ENCODE measurements at places on chromosomes 6 and 20.

DNA sequence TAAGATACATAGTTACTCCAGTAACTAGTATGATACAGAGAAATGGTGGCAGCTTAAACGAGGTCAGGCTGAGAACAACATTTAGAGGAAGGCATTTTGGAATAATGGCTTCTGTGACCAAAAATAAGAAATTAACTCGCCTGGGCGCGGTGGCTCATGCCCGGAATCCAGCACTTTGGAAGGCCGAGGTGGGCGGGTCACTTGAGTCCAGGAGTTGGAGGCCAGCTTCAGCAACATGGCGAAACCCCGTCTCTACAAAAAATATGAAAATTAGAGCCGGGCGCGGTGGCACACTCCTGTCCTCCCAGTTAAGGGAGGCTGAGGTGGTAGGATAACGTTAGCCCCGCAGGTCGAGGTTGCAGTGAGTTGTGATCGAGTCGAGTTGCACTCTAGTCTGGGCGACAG lies 1.8 kb downstream of the IGF2R start:
- no peak for DNase-seq

GRCh38 chr6:114087496-114087895 lies 116.5 kb upstream of the HDAC2 start:
- DNase-seq: no peak

DNA sequence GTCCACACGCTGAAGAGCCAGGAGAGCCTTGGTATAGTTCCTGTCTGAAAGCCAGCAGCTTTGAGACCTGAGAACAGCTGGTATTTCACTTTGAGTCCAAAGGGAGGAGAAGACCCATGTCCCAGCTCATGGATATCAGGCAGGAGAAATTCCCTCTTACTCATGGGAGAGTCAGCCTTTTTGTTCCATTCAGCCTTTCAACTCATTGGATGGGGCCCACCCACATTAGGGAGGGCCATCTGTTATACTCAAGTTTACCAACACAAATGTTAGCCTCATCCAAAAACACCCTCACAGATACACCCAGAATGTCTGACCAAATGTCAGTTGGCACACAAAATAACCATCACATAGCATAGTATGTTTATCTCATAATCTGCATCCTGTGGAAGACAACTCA lies 80.1 kb downstream of the GMDS start:
- no peak for DNase-seq

DNA sequence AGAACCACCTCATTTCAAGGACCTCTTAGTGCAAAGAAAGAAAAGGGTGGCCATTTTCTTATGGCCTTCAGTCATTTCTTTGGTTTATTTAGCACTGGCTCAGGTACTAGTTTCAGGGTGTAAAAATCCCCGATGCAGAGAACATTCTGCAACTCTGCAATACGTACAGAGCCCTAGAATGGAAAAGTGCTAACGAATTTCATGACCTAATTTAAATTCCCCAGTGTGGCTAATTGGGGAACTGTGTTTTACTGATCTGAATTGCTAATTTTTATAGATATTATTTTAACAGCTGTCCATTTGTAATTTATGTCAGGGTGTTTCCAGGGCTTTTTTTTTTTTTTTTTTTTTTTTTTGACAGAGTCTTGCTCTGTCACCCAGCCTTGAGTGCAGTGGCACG lies 160.7 kb downstream of the UST start:
- peak; percentile 41 for DNase-seq

GRCh38 chr6:158531566-158531965 lies 28.3 kb upstream of the TMEM181 start:
- DNase-seq: no peak

DNA sequence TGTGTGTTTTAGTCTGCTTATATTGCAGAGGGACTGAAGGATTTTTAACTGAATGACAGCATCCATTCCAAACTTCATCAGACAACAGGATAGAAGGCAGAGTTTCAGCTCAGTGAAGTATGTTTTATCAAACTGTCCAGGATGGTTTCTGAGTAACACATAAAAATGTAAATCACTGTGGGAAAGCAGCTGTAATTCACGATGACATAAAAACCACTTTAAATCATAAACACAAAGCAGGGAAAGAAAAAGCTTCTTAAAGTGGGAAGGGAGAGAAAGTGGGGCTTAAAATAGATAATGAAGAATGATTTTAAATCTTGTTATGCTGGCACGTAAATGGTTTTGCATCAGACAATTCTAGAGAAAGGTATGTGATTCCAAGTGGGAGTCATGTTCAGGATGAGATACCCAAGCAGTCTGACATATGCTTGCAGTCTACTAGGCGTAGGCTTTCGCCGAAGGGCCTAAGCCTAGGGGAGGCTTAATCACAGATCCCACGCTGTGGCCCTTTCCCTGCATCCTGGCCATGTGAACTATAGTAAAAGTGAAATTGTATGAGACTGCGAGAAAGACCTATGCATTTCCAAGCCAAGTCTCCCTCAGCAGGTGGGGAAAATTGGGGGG lies 610.6 kb downstream of the PRKN start:
- DNase-seq: no peak

DNA sequence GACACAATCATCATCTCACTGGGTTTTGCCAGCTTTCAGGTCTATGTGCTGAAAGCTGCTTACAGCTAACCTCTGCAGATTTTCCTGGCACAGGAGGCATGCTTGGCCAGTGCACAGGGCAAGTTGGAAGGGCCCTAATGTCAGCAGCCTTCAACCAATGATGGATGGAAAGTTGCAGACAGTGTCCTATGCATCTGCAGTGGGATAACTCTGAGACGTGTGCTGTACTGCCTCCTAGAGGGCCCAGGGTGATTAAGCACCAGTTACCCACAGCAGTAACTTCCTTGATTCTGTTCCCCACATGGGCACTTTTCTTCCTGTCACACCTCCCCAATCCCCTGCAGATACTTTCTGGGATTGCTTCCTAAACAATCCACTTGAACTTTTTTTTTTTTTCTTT lies 38.6 kb downstream of the OVOL2 start:
- no peak for DNase-seq

DNA sequence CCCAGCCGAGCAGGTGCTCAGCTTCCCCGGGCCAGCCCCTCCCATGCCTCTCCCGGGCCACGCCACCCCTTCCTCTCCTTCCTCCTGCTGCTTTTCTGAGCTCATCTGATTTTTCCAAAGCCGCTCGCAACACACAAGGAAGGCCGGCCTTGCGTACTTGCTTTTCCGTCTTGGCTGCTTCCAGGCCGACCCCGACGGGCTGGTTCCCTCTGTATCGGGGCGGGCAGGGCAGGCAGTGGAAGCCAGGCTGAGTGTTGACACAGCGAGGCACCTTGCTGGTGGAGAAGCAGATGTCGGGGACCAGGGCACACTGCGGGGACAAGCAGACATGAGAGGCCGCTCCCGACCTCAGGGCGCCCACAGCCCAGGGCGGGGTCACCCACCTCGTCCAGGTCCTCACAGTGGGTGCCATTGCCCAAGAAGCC lies 21.1 kb downstream of the THBS2 start:
- DNase-seq: no peak

DNA sequence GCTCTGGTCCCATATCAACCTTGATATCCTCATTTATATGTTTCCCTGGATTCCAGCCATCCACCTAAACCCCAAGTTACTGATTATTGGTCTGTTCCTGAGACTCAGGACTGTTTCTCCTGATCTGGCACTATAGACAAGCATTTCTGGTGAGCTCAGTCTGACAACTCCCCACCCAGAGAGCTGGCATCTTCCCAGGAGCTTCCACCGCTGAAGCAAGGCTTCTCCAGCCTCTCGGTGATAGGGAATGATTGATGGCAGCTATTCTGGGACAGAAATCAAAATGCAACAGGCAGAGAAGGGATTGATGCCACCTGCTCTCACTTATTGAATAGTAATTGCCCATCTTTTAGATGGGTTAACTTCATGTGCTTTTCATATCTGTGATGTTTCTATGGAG lies 169.7 kb upstream of the GGTLC1 start:
- no peak for DNase-seq

- no peak for DNase-seq
Observed at GRCh38 chr6:141398949-141399348, 733.8 kb upstream of the GJE1 start.

- DNase-seq: no peak
Observed at GRCh38 chr6:109472132-109472995, 10.7 kb downstream of the ZBTB24 start.

- no peak for DNase-seq
Observed at GRCh38 chr6:9523462-9523861, 891.4 kb downstream of the TFAP2A start.

DNA sequence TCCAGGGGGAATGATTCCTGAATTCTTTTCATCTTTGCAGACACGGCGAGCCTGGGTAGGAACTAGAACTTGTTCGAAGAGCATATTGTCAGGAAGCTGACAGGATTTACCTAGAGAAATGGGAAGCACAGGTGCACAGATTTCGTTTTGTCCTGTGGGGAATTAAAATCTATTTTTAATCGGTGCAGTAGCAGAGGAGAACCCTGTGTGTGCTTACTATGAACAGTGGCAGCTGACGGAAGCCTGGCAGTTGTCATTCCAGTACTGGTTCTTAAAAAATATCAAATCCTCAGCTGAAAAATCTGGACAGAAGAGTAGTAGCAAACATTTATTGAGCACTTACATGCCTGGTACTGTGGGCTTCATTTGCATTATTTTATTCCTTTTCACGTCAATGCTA lies 609.0 kb downstream of the QKI start:
- no peak for DNase-seq

- DNase-seq: no peak
Observed at GRCh38 chr6:42783876-42784642, 2.2 kb downstream of the BICRAL start.

DNA sequence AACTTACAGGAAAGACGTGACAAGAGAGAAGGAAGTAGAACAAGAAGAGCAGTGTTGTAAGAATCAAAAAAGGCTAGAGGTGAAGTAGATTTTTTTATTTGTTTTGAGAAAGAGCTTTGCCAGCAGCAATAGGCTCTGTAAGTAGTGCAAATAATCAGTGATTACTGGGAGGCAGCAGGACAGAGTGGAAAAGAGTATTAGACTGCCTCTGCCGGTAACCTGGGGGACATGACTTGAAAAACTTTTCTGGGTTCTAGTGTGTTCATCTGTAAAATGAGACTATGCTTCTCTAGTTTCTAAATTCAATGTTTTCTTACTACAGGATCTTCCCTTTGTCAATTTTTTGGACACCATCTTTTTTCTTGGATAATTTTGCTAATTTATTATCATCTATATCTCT lies 5.8 kb upstream of the IRAK1BP1 start:
- DNase-seq: no peak

- DNase-seq: no peak
Observed at GRCh38 chr6:37188962-37189510, 19.1 kb downstream of the PIM1 start.

DNA sequence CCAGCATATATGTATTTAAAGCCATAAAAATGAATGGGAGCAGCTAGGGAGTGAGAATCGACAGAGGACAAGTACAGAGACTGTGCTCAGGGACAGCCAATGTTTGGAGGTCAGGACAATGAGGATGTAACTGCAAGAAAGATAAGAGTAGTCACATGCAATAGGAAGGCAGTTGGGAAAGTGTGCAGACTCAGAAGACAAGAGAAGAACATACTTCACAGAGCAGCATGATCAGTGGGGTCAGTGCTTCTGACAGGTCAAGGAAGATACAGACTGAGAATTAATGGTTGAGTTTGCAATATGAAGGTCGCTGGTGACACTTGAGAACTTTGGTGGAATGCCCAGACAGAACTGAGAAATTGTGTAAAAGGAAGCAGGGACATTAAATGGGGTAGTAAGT lies 25.1 kb downstream of the PLAGL1 start:
- no peak for DNase-seq

- no peak for DNase-seq
Observed at GRCh38 chr20:47181056-47181862, 175.2 kb downstream of the ZMYND8 start.

GRCh38 chr6:135521431-135521830 lies 23.9 kb upstream of the AHI1 start:
- no peak for DNase-seq

- DNase-seq: no peak
Observed at GRCh38 chr20:46959081-46959692, 64.5 kb downstream of the EYA2 start.

DNA sequence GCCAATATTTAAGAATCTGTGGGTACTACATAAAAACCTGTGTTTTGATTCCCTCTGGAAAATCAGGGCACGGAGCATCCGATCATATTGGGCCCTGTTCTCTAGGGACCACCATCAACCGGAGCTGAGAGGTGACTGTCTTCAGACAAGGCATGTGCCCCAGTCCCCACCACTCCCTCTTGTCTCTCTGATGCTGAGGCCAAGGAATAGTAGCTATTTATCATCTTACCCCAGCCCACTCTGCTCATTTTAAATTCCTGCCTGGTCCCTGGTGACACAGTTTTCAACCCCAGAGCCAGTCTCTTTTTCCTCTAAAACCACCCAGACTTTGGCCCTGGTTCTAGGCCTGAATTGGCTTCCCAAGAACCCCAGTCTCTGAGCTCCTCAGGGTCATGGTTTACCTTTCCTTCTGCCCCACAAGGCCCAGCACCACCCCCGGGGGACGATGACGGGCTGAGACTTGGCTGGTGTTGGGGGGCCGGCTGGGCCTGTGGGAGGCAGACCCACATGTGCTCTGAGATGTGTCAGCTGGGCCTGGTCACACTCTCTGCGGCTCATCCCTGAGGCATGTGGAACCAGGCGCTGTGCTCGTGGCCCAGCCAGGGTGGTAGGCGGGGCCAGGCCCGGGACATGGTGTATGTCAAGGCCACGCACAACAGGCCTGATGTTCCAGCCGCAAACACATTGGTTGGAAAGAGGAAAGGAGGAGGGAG lies 114.4 kb downstream of the CEBPB start:
- DNase-seq: no peak

- DNase-seq: no peak
Observed at GRCh38 chr6:53264915-53265607, 83.7 kb downstream of the ELOVL5 start.

DNA sequence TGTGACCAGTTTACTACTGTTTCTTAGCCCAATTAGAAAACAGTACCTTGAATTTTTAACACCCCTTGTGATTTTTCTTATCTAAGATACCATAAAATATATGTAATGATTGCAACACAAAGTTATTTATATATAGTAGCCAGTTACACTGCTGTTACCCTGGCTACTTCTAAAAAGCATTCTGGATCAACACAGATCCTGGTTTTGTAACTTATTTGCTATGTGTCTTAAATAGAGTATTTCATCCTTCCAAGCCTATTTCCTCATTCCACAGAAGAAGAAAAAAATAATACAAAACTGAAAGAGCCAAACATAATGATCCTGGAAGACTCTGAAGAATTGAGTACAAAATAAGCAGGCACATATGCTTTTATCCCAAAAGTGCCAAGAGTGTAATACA lies 19.0 kb upstream of the GSTA4 start:
- no peak for DNase-seq

- no peak for DNase-seq
Observed at GRCh38 chr20:62273416-62273815, 29.4 kb upstream of the ADRM1 start.

- no peak for DNase-seq
Observed at GRCh38 chr6:35049156-35049735, 91.9 kb downstream of the TCP11 start.
